Stimulated activated CD8-positive, alpha-beta memory T cell treated with anti-CD3 and anti-CD28 coated beads, Interleukin-12 subunit alpha, Interleukin-12 subunit beta, amount 100 ng/mL, for 1 hour (primary cell): ENCODE measurements at places on chromosomes 6 and 20.

GRCh38 chr6:55868771-55869479 is 6.5 kb downstream of the BMP5 start:
- no peak for DNase-seq

- DNase-seq: no peak
Measured at GRCh38 chr6:47479140-47479508, 1.5 kb downstream of the CD2AP start.

DNA sequence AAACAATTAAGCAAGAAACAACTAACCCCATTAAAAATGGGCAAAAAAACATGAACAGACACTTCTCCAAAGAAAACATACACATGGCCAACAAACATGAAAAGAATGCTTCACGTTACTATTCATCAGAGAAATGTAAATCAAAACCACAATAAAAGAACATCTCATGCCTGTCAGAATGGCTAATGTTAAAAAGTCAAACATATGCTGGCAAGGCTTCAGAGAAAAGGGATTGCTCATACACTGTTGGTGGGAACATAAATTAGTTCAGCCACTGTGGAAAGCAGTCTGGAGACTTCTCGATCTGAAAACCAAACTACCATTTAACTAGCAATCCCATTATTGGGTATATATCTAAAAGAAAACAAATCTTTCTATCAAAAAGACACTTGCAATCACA is 217.5 kb downstream of the TINAG start:
- DNase-seq: no peak

- no peak for DNase-seq
Measured at GRCh38 chr20:4227085-4227821, 211.9 kb upstream of the RNF24 start.

DNA sequence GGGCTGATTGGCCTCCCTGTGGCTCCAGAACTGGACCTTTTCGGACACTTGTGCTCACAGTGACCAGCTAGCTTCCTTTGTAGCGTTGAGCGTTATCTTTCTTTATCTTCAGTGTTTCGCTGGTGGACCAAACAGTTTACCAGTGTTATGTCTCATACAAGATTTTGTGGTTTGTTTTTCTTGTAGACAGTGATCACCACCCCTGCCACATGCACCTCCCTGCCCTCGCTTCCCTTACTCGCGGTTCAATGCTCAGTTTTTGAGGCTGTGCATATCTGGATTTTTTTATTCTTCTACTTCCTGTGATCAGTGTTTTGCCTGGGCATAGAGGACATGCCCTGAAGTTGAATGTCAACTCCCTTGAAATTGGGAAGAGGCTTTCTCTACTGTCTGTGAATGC is 16.4 kb downstream of the MYT1 start:
- DNase-seq: no peak

GRCh38 chr6:167044696-167045095 is 45.5 kb downstream of the CEP43 start:
- DNase-seq: no peak

- no peak for DNase-seq
Measured at GRCh38 chr6:73800997-73801396, 105.0 kb downstream of the CD109 start.

DNA sequence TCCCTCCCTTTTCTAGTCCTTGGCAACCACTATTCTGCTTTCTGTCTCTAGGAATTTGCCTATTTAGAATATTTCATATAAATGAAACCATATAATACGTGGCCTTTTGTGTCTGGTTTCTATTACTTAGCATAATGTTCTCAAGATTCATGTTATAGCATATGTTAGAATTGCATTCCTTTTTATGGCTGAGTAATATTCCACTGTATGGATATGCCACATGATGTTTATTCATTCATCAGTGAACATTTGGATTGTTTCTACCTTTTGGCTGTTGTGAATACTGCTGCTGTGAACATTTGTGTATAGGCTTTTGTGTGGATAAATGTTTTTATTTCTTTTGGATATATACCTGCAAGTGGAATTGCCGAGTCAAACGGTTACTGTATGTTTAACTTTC is 7.1 kb downstream of the SLC9A8 start:
- no peak for DNase-seq

GRCh38 chr6:111456208-111456607 is 26.8 kb downstream of the REV3L start:
- no peak for DNase-seq

GRCh38 chr20:40970218-40970617 is 58.4 kb upstream of the TOP1 start:
- no peak for DNase-seq

GRCh38 chr6:147207837-147208754 is 3.9 kb downstream of the STXBP5 start:
- DNase-seq: no peak

DNA sequence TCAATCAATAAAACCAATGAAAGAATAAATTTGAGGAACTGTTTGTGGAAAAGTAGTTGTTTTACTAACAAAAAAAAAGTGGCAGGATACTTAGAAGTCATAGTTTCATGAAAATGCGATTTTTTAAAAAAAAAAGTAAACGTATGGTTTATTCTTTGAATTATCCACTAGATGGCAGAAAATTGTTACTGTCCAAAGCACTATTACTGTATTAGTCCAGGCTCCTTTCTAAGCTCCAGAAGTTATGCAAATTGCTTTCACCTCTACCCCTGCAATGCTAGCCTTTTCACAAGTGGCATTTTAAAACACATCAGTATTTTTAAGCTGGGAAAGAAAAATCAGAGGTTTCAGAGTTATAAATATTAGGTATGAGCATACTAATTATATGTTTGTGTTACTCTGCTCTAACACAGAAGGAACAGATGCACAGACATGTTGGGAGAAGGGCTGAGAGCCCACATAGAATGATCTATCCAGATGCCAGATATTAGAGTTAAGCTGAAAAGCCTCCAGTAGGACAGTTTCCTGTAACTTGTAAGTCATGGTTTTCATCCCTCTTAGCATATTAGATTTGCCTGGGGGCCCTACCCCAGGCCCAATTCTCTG is 63.9 kb downstream of the FHL5 start:
- no peak for DNase-seq

- no peak for DNase-seq
Measured at GRCh38 chr6:89268776-89269175, 46.3 kb downstream of the GABRR2 start.

- DNase-seq: no peak
Measured at GRCh38 chr6:117992856-117993255, 85.8 kb downstream of the SLC35F1 start.

DNA sequence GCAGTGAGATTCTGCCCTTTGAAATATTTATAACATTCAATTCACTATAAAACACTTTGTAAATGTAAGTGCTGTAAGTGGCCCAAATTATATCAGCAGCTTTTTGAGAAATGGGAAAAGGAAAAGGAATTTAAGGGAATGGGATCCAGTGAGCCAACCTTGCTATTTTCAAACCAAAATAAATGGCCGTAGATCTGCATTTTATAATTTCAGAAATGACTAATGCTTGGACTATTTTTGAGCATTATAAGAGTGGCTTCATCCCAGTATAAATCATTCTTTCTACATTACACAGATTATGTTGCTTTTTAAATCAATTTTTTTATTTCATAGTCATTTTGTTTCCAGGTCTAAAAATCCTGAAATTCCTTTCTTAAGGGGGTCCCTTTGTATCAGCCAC is 49.2 kb downstream of the ANKRD6 start:
- no peak for DNase-seq

GRCh38 chr6:158910484-158911440 is 89.2 kb downstream of the RSPH3 start:
- DNase-seq: no peak

GRCh38 chr20:12064540-12064939 is 146.8 kb downstream of the BTBD3 start:
- no peak for DNase-seq

DNA sequence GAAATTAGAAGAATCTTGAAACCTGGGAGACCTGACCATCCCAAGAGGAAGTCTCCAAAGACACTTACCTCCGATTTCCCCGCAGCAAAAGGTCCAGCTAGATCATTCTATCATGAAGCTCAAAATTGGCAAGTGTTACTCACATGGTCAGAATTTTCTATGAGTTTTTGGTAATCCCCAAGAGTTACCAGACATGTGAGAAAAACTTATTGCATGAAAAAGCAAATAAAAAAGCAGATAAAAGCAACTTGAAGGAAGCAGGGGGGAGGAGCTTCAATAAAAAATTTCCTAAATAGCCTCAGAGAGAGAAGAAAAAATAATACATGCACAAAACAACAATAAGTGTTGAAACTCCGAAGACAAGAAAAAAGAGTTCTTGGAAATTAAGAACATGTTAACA is 27.3 kb downstream of the VNN1 start:
- no peak for DNase-seq

- DNase-seq: no peak
Measured at GRCh38 chr20:51696304-51697071, 71.7 kb downstream of the ATP9A start.

DNA sequence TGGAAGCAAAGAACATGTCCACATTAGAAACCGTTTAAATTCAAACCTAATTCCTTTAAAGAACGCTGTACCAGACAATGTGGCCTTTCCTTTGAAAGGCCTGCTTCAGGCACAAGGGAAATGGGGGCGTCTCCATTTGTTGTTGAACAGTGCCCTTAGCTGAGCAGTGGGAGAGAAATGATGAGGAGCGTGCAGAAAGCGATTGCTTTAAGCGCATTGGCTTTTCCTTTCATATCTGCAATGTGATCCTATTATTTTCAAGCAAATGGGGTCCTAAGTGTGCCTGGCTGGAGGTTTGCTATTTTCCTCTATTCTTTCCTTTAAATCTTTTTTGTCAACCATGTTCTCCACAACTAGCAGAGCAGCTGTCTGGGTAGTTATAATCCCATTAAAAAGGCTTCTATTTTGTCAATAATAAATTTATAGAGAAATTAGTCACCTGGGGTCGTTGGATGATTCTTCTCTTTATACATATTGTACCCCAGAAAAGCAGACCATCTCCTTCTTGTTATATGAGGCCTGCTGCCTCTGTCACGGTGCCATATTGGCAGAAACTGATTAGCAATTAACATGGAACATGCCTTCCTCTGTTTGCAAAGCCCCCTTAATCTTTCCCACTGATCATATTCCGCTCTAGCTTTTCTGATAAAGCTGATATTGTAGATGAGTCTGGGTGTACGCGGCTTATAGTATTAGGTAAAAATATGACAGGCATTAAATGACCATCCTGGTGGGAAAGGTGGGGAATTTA is 151.1 kb upstream of the JAG1 start:
- DNase-seq: no peak

GRCh38 chr6:131958542-131959470 is 7.6 kb upstream of the CCN2 start:
- no peak for DNase-seq

- DNase-seq: no peak
Measured at GRCh38 chr20:53748176-53748575, 154.5 kb upstream of the ZNF217 start.

DNA sequence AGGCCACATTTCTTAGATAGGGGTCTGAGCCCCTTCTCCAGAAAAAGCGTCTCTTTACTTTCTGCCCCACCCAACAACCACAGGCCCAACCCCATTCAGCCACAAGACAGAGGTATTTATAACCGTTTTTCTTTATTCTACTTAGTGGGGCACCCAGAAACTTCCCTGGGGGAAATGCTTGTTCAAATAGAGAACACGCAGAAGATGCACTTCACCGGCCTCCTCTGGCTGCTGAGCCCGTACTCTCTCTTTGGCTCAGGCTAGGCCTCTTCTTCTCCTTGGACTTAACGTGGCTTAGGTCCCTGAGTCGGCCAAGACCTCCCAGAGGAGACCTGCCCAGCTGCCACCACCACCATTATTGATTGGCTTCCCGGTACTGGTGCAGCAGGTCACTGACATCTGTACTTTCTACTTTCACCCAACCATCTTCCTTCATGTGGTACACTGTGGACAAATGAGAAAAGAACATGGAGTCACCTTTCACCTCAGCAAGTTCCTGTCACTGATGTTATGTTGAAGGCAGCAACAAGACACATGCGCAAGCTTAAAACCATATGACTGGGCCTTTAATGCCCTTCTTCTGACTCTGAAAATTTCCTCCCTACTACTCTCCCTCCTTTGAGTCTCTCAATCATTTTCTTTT is 2.2 kb upstream of the TAP2 start:
- DNase-seq: no peak

GRCh38 chr20:23116311-23117089 is 30.4 kb upstream of the CD93 start:
- no peak for DNase-seq

DNA sequence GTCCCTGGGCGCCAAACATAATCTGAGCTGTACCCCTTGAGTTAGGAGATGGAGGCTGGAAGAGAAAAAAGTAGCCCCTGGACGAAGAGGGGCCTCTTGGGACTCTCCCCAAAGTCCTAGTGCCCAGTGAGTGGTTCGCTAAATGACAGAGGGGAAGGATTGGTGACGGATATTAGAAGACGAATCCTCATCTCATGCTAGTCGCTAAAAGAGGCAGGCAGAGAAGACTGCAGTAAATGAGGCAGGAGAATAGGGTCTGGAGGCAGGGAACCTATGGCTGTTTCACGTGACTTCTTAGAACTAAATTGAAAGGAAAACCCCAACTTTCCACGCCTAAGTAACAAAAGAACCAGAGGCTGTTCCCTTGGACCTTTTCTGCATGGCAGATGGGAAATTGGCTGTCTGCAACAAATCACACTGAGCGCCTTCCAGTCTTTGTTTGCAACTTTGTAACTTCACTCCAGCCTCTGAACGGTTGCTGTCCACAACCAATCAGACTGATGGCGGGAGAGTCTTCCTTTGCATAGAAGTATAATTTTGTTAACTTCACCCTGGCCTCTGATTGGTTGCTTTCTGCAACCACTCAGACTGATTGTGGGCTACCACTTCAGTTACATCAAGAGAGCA is 731 bp upstream of the RBL1 start:
- no peak for DNase-seq

GRCh38 chr20:44745598-44746366 is at the start of gene KCNK15:
KCNK15 (plus strand) TSS chr20:44745865; CDS start chr20:44745911, 46 bp downstream.
- no peak for DNase-seq

- no peak for DNase-seq
Measured at GRCh38 chr6:16399158-16399557, 160.8 kb downstream of the GMPR start.

DNA sequence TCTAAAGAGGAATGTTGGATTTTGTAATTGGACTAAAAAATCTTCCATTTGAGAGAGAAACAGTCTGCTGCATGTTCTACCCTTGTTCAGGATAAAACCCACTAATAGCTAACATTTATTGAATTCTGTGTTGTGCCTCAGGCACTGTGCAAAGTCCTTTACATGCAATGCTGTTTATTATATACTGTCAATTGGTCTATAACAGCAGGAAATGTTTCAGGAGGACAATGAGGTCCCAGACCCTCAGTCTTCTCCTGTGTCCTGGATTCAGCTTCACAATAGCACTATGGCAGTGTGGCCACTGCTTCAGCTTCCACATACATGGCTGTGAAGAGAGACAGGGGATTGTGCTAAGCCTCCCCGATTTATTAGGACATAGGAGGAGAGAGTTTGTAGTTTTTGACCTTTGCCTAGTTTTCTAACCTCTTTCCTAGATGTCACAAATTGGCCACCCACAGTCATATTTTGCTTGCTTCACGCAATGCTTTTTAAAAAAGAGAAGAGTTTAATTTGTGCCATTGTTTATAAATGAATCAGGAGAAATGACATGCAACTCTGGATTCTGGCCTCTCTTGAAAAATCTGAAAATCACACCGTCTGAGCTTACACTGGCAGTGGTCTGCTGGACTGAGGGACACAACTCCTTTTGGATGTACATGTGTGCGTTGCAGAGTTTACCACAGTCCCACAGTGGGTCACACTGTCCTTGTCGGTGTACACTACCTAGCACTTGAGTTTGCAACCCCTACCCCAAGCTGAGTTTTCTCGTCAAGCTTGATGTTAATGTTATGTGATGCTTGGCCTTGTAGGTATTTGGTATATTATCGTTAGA is 11.3 kb downstream of the PTPN1 start:
- DNase-seq: no peak
